ENCODE measurements at places on chromosomes 6 and 20.

DNA sequence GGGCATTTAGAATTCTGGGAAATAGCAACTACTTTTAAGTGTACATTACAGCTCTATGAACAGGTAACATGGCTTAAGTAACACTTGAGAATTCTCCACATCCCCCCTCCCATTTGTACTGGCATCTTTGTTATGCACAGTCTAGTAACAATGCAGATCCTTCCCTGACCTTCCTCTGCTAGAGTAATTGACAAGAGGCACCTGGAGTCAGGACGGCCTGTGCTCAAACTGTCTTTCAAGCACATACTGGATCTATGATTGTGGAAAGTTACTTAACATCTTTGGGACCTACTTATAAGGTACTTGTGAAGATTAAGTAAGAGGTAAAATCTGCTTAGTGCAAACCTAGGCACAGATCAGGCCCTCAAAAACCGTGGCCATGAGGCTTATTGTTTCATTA lies 21.9 kb upstream of the GSTA3 start:
- DNase-seq, result no peak

DNA sequence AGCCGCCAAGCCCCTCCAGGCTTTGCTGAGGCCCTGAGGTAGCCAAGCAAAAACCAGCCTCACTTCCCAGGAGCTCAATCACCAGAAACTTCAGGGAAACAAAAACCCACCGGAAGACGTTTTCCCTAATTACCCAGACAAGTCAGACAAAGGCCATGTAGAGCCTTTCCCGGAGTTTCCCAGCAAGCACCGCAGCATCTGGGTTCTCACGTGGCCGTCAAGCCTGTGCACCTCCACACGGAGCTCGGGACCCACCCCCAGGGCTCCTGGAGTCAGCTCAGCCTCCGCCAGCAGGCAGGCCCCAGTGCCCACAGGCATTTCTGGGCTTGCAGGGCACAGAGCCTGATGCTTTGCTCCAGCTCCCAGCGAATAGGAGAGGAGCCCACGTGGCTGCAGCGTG lies 10.1 kb upstream of the MRGBP start:
- no peak for DNase-seq

DNA sequence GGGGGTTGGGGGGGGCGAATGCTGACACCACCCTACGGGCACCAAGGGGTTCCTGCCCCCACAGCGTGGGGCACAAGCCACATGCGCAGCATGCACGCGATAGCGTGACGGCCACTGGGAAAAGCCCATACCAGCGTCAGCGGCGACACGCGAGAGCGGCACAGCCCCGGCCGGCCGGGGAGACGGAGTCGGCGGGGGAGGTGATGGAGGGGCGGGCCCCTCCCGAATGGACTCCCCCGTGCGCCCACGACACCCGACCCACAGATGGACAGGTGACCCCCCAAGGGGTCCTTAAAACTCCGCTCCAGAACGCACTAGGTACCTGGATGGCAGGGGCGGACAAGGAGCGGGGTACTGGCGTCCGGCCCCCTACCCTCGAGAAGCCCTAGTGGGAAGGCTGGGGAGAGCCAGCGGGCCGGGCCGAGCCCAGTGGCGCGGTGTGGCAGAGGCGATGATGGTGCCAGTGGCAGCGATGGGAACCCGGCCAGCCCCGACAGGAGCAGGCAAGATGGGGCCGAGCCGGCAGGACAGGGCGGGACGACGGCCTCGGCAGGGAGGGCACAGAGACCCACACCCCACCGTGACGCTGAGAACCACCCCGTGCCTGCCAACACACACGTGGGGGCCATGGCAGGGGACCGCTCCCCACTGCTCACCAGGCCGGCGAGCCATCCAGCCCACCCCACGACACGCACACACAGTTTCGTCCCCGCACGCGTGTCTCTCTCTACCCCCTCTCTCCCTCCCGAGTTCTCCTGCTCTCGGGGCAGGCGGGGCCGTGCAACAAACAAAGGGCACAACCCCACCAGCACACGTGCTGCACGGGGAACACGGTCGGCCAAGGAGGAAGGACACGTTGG lies 1959.8 kb upstream of the DEFB115 start:
- DNase-seq, result no peak

DNA sequence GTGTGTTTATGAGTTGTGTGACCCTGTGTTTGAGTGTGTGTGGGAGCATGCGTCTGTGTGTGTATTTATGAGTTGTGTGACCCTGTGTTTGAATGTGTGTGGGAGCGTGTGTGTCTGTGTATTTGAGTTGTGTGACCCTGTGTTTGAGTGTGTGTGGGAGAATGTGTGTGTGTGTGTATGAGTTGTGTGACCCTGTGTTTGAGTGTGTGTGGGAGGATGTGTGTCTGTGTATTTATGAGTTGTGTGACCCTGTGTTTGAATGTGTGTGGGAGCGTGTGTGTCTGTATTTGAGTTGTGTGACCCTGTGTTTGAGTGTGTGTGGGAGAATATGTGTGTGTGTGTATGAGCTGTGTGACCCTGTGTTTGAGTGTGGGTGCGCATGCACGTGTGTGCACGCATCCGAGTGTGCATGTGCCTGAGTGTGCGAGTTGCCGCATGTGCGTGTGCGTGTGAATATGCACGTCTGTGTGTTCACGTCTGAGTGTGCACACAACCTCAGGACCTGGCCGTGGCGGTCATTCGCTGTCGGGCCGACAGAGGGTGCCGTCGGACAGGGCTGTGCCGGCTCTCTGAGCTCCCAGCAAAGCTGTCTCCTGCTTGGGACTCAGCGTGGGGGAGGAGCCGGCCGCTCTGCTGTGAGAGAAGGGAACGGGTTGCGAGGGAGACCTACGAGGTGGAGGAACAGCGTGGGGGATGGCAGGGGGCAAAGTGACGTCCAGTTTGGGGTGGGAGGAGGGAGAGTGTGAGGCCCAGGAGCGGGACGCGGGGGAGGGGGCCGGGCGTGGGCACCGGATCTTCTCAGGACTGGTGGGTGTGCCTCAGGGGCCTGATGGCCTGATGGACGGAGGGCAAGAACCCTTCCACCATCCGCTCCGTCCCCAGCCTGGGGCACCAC lies 19.7 kb downstream of the SLC17A9 start:
- DNase-seq, result peak; percentile 85

DNA sequence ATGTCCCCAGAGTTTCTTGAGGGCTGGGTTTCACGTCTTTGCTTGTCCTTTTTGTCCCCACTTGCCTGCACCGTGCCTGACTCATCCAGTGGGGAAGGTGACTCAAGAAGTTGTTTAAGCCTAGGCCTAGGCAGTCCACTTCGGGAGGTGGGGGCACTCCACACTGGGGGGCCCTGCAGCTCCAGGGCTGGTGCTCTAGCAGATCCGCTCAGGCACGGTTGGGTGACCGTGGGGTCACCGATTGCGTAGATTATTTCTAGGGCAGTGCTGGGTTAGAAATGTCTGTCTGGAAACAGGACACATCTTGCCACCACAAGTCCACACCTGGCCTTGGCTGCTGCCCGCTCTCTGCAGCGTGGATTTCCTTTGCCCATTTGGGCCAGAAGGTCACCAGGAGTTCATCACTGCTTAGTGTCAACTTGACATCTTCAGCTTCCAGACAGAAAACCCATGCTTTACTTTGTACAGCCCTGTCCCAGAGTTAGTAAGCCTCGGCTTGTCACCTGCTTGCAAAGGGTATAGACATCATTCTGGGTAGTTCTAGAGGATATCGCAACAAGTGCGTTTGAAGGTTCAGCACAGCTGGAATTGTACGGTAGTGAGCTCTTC lies 13.6 kb upstream of the C20orf144 start:
- no peak for DNase-seq

Data from NCI-H345 (cell line).